ENCODE measurements at places on chromosomes 6 and 20.

DNA sequence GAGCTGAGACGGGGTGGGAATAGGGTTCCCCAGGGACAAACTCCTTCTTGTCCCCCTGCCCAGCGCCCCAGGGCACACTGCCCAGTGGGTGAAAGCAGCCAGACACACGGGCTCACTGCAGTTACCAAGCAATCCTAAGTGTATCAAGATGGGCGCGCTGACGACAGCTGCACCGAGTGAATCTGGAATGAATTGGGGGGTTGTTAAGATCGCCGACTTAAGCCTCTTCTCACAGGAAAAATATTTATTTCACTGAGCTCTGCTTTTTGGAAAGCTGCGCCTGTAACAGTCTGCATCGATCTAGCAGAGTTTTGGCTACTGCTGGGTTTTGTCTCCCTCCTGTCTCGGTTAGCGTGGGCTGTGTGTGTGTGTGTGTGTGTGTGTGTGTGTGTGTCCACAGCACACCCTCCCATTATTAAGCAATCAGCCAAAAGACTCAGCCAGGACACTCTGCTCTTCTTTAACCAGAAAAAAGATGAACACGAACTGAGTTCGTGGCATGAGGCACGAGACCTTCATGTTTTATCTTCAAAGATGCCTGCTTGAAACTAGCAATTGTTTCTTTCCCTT lies 35.9 kb downstream of the RIPOR3 start:
- DNase-seq = peak; percentile 86

DNA sequence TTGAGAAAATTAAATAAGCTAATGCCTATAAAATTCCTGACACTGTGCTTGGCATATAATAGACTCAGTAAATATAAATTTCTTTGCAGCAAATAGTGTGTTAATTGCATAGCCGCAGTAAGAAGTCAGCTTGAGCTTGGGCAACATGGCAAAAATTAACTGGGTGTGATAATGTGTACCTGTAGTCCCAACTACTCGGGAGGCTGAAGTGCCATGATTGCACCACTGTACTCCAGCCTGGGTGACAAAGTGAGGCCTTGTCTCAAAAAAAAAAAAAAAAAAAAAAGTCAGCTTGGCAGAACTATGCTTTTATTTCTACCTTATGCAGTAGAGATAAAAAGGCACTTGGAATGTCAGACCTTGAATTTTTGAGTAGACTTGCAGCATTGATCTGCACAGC lies 121.8 kb downstream of the AKAP7 start:
- no peak for DNase-seq

GRCh38 chr20:44074252-44075151 lies 112.5 kb downstream of the JPH2 start:
- DNase-seq = peak; percentile 60

- peak; percentile 14 for DNase-seq
Measured at GRCh38 chr6:32906539-32906938, 34.3 kb downstream of the HLA-DMB start.

DNA sequence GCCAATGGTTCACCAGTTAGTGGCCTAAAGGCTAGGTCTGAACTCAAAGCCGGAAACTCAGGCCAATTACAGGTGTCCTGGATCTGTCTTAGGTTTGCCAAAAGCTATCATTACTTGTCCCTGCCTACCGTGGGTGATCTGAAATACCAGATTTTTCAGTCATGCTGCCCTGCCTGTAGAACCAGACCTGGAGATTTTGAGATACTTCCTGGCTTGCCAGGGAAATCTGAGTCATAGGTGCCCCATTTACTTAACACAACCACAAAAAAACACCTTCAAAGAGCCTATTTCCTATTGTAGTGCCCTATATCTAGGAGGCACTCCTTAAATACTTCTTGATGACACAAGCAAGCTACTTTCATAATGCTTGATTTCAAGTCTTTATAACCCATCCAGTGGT lies 13.9 kb upstream of the RANBP9 start:
- DNase-seq = peak; percentile 26

DNA sequence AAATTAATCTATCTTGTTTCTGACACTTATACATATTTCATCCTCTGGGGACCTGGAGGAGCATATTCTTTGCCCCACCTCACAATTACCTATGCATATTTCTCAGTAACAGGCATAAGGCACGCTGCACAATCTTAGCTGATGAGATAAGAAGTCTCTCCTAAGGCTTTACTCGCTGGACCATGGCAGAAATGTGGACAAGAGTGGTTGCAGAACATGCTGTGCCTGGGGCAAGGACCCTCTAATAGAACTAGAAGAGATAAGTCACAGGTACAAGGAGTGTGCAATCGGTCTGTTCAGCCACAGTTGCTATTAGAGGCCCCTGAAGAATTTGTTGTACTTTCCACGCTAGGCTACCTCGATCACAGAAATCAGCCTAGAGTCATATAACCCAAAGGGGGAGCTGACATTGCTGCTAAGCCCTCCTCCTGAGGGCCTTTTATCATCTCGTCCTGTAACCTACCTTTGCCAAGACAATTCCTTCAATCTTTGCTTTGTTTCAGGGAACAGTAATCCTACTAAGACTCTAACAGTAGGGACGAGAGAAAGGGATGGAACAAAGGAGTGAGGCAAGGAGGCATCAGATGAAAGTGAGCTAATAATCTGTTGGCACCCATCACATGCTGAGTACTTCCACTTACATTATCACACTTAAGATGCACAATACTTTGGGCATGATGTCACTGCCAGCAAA lies 16.1 kb upstream of the DEFB129 start:
- DNase-seq = no peak

GRCh38 chr20:4944518-4945313 lies 56.6 kb downstream of the SLC23A2 start:
- DNase-seq = peak; percentile 56
